ENCODE measurements at places on chromosomes 2 and 18.

GRCh38 chr2:221454459-221455105 is 117.5 kb downstream of the EPHA4 start:
- DNase-seq = no peak

- DNase-seq = no peak
Measured at GRCh38 chr2:7394195-7394594, 477.0 kb downstream of the RNF144A start.

DNA sequence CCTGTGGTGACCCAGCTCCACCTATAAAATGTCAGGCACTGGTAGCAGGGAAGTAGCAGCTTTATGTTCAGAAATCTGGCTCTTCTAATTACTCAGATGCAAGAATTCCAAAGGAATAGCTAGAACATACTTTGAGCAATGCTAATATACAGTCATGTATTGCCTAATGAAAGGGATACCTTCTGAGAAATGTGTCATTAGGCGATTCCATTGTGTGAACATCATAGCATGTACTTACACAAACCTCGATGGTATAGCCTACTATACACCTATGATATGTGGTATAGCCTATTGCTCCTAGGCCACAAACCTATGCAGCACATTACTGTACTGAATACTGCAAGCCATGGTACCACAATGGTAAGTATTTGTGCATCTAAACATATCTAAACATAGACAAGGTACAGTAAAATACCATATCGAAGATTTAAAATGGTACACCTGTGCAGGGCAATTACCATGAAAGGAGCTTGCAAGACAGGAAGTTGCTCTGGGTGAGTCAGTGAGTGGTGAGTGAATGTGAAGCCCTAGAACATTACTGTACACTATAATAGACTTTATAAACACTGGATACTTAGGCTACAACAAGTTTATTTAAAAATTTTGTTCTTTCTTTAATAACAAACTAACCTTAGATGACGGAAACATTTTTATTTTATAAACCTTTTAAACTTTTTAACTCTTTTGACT is 50.3 kb upstream of the ETAA1 start:
- DNase-seq = no peak

DNA sequence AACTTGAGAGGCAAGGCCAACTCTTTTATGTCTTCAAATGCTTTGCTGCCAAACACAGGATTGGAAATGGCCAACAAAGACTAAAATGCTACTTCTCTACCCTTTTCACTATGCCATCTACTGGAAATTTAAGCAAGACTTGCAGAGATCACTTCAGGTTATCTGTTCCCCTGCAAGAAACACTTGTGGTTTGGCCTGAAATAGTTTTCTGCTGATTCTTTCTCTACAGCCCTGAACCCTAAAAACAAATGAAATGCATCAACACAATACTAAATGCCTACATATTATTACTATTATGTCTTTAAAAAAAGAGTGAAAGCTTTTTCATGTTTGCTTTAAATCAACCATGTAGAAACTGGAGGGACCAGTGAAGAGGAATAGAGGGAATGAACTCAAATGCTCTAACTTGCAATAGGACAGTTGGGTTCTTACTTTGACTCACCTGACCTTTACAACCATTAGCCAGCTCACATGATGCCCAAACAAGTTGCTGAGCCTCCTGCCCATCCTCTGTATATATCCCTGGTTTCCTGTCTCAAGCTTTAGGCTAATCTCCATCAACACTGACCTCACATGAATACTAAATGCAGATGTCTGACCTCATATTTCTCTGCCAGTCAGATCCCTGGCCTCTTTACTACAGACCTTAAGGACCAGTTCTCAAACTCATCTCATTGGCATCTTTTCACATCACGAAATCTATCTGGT is 17.5 kb upstream of the ADAM17 start:
- no peak for DNase-seq

DNA sequence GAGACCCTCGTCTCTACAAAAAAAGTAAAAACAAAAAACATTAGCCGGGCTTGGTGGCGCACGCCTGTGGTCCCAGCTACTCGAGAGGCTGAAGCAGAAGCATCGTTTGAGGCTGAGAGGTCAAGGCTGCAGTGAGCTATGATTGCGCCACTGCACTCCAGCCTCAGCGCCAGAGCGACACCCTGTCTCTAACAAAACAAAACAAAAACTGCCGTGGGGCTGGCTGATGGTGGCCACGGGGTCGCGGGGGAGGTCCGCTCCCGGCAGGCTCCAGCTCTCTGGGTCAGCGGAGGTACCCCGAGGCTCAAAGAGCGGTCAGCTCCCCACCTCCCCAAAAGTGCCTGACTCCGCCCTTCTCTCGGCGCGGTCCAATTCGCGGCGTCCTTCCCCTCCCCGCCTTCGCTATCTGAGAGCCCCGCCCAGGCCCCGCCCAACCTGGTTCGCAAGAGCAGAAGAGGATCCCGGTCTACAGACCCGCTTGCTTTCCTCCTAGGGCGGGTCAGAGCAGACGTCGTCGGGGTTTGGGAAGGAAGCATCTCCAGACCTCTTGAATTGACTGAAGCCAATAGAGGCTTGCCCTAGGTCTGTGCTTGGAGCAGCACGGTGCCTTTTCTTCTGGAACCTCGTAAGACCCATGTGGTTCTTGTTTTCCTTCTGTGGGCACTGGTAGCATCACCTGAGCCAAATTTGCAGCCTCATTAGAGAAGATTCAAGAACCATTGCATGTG is 7.8 kb downstream of the RAX start:
- no peak for DNase-seq

- peak; percentile 19 for DNase-seq
Measured at GRCh38 chr18:49021433-49022129, 70.8 kb upstream of the SMAD7 start.

DNA sequence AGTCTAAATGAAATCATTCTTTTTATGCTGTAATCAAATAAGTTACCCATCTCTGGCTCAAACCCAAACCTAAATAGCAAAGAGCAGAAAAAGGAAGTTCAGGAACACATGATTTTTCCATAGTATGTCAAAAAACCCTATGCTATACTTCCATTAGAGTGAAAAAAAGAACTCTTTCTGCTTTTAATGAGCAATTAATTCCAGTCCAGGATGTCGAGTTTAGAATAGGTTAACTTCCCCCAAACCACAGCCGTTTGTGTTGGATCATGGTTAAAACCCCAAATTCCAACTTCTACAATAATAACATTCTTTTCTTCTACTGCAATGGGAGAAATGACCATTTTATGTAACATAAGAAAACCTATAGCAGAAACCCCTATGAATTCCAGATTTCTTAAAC is 171.1 kb upstream of the NRP2 start:
- DNase-seq = no peak

DNA sequence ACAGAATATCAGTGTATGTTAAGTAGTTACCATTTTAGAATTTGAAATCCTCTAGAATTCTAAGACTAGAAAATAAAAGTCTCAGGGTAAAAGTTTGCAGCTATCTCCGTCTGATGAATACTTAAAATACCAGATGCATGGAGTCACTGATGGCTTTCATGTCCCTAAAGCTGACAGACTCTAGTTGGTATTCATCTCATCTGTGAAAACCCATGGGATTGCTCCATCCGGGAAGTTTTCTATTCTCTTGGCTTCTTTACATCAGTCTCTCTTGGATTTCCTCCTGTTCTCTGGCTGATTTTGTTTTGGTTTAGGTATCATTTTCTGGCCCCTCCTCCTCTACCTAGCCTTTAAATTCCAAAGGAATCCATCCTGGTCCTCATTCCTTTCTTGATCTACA is 465.6 kb upstream of the POU3F3 start:
- no peak for DNase-seq

- DNase-seq = no peak
Measured at GRCh38 chr2:227388537-227389011, 825 bp upstream of the SCYGR1 start.

DNA sequence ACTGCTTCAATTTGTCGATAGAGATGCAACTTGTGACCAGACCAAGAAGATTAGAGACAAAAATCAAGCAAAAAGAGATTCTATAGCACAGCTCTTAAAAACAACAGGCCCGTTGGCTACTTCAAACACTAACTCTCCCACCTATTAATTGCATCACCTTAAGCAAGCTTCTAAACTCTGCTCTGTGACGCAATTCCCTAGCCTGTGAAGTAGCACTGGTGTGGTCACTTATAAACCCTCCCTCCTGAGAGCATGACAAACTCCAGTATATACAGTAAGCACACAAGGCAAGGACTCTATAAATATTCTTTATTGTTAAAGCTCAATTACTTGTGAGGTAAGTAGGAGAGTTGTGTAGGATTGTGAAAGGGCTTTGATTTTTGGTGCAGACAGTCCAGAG is 72.3 kb downstream of the CMPK2 start:
- no peak for DNase-seq

DNA sequence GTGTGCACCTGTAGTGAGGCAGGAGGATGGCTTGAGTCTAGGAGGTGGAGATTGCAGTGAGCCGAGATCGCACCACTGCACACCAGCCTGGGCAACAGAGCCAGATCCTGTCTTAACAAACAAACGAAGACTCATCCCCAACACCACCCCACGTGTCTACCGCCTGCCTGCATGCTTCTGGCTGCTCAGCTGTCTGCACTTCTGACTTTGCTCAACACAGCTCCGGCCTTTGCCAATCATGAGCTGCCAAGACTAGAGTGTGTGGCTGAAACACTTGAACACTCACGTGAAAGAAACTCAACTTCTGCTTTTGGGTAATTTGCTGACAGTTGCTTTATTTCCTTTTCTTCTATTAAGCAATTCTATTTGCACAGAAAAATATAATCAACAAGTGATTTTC is 32.1 kb upstream of the SP3 start:
- DNase-seq = no peak

DNA sequence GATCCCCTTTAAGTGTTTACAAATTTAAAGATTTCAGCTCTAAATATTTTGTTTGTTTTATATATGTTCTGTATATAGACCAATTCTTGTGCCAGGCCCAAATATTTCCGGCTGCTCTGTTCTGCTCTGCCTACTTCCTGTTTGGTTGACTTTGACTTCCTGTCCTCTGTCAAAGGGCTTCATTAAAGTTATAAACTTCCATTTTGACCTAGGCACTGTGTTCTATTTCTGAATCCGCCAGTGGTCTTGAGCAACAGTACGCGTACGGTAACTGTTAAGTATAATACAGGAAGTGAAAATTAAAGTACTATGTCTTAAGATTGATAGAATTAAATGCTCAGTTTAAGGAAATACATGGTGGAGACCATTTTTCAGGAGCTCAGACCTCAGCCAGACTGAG is 13.5 kb upstream of the REL start:
- no peak for DNase-seq

DNA sequence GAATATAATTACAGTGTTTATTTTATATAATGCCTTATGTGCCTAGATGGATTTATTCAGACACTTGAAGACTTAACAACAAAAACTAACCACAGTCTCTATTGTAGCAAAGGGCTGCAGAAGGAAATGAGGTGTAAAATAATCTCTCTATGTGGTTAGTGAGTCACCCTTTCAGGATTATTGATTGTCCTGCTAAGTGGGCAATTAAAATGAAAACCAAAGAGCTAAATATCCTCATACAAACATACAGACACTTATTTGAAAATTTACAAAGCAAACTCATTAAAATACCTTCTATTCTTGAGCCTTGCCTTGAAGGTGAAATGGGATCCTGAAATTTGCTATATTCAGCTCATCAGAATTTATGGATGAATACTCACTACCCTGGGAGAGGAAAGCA is 27.7 kb upstream of the DCC start:
- DNase-seq = no peak

DNA sequence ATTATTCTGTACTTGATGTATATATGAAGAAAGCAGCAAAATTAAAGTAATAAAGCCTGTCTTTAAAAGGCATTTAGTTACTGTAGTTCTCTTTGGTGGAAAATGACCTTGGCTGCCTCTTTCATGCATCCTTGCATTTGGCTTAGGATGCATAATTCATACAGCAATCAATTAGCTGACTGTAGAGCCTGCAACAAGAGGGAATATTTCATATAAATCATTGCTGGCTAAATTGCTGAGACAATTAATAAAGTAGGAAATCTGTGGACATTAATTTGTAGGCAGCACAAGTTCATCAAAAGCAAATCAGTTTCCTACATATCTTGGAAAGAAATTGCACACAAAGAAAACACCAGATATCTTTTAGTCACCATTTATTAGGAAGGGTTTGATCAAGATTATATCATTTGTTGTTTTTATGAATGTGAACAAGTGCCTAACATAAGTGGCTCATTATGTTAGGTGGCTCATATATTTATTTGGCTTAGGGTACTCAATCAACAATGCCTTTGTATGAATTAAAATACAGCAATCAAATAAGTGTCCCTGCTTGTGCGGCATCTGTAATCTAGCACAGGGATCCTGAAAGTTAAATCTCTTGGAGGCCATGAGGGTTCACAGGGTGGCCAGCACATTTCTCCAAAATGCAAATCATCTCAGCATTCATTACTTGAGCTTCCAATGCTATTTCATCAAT is 220.4 kb upstream of the SPOPL start:
- DNase-seq = no peak

Measured in stimulated activated CD8-positive, alpha-beta memory T cell treated with anti-CD3 and anti-CD28 coated beads, Interleukin-4, amount 100 ng/mL, for 4 hours (primary cell).